ENCODE measurements at places on chromosomes 12 and 14.

- no peak for DNase-seq
These were observed 192.8 kb downstream of the NRXN3 start for GRCh38 chr14:78363008-78363407.

- DNase-seq: no peak
These were observed 112.5 kb downstream of the MED13L start for GRCh38 chr12:116165036-116165425.

DNA sequence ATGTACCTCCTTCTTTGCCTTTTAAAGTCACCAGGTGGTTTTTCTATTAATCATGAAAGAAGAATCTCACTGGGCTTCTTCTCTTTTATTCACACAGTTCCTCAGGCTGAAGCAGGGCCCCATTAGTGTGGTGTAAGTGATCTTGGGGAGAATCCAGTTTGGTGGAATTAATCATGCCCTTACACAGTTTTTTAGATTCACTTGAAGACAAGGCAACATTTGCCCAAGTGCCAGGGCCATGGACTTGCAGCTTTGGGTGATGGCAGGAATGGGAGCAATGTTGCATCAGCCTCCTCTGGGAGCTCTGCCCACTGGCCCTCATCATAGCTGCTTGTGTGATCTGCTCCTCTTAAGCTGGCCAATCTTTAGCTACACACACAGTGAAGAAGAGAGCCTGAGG lies 33.8 kb downstream of the KCNK10 start:
- no peak for DNase-seq

- no peak for DNase-seq
These were observed 16.1 kb upstream of the TSPAN9 start for GRCh38 chr12:3061059-3061458.

GRCh38 chr14:95226801-95227200 lies 69.5 kb upstream of the DICER1 start:
- DNase-seq: no peak

- no peak for DNase-seq
These were observed 124.8 kb upstream of the NTF3 start for GRCh38 chr12:5307065-5307464.

GRCh38 chr14:83217492-83217891 lies 1683.8 kb upstream of the SEL1L start:
- DNase-seq: no peak

DNA sequence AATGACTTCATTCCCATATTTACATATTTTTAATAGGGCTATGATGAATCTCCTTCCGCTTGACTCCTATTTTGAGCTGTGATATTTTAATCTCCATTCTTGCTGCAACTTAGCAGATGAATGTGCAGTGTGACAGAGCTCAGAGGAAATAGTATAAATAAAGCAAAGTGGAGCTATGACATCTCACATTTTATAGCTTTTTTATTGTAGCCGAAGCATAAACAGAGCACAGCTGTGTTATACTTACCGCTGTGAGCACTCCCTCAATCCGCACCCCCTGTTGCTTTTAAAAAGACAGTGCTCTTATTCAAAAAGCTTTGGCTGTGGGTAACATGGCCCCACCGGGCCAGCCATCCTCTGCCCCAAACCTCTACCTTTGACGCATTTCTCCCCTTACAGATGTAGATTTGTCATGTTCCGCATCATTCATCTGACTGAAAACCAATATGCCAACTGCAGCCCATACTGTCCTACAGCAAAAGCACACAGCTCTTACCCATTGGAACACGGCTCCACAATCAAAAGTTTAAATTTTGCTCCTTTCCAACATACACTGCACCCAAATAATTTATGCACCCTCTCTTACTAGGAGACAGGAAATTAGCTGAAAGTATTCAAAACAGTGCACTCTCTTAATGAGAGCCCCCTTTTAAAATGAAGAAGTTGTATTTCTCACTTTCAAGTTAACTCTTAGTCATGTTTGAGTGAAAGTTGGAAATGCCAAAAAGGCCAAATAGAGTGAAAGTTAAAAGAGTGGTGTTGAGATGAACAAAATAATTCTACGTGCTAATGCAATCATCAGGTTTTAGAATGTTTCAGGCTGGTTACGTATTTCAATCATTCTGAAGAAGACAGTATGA lies 429.3 kb upstream of the SOX5 start:
- no peak for DNase-seq

- no peak for DNase-seq
These were observed 270.6 kb downstream of the NAV3 start for GRCh38 chr12:78101113-78101876.

DNA sequence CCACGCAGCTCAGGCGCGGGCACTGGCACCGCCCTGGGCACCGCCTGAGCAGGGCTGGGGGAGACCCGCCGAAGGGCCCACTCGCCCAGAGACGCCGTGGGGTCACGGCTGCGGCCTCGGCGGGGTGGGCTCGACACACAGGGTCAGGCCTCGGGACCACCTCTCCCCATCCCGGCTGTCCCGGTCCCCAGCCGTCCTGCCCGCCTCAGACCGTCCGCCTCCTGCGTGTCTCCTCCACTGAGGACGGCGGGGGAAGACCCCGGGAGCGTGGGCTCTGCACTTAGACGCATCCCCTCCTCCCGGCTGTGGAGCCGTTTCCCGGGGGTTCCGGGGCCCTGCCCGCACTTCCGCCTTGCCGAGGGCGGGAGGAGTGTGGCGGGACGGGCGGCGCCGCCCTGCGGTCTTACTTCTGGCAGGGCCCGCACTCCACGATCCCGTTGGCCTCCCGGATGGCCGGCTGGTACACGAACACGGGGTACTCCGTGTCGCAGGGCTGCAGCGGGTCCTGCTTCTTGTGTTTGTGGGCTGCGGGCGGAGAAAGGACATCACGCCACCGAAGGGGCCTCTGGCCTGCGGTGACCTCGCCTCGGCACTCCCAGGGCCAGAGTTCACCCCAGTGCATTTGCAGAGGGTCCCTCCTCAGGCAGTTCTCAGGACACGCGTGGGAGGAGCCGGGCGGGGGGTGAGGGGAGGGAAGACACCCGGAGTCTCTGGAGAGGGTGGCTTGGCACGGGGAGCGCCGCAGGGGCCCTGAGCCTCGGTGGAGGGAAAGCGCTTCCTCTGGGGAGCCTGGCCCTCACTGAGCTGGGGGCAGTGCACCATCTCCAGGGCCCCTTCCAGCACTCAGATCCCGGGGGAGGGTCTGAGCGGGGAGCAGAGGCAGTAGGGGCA lies 23.1 kb upstream of the LRTM2 start:
- no peak for DNase-seq

DNA sequence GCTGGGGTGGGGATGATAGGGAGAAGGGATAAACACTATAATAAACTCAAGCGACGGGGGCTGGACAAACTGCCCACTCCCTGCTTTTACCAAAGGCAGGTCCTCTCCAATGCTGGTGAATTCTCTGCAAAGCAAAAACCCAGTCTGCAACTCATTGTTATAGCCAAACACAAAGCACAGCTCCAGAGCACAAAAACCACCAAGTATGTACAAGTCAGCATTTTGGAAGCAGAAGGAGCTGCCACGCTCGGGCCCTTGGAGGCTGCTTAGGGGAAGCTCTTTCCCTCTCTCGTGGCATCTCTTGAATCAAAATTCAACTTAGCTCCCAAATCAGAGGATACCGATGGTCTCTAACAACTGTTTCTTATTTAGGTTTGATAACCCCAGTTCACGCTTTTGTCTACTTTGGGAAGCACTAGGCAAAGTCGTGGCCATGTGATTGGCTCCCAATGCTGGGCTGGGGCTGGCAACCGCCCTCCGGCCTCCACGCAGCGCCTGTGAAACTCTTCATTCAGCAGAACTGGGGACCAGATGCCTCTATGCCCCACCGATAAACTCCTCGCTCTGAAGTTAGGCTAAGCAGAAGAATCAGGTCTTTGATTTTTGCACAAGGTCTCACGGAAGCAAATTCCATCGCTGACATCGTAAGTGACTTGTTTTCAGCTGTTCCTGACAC lies 158.5 kb upstream of the FOXN3 start:
- DNase-seq: no peak

- DNase-seq: no peak
These were observed 2.2 kb upstream of the ZC2HC1C start for GRCh38 chr14:75067212-75067611.

- DNase-seq: no peak
These were observed 43.6 kb upstream of the NID2 start for GRCh38 chr14:52112336-52113018.

DNA sequence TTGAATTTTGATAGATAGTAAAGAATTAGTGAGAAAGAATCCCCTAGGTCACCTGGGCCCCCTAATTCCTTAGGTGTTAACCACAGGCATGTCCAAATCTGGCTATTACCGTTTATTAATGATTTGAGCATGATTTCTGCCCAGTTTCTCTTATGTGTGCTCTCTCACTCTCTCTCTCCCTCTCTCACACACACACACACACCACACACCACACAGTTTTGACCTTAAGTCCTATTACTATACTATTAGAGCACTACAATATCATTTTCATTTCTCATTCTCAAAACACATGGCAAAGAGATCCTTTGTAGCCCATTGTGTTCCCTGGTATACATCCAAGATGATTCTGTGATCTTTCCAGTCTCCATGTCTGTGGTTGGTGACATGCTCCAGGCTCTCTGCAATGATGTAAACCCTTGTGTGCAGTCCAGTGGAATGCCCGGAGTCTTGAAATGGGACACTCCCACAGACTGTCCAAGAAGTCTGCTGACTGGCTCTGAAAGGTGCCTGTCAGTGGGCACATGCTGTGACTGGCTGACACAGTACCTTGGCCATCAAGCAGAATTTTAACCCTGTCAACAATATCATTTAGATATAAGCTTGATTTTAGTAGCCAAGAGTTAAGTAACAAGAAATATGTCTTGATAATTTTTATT lies 96.2 kb downstream of the FIGNL2 start:
- DNase-seq: no peak

DNA sequence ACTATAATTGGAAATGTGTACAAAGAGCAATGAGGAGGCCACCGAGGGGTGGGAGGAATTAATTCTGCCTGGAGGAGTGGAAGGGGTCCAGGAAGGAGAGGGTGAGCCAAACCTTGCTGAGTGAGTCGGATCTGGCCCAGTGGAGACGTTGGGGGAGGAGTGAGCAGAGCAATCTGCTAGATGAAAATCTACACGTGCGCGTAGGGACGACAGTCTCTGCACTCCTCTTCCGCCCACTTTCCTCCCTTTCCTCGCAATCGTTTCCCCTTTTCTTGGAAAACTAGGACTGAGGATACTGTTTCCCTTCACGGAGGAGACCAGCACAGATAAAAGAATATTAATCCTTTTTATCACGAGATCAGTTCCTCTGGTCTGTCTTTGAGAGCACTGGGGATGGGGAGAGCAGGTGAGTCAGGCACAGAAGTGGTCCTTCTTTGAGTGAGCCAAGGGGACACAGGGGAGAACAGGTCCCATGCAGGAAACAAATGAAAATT lies 2.9 kb upstream of the NAB2 start:
- no peak for DNase-seq

DNA sequence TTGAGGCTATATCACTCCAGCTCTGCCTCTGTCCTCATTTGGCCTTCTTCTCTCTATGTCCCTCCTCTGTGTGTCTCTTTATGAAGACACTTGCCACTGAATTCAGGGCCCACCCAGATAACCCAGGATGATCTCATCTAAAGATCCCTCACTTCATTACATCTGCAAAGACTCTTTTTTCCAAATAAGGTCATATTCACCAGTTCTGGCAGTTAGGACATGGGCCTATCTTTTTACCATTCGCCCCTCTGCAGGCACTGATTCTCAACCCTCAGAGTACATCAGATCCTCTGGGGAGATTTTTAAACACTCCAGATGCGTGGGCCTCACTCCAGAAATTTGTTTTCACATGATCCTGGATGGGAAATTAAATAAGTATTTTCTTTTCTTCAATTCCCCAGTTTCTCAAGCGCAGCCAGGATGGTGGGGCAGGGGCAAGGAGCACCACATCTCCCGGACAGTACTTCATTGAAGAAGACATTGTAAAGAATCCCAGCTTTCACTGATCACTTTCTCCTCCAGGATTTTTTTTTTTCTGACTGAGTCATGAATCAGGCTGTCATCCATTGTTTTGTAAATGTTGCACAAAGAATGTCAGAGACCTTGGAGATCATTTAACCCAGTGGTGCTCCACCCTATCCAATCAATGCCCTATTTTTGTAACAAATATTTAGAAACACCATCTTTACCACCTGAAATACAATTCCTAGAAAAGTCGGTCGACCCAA lies 27.4 kb downstream of the CRACR2A start:
- no peak for DNase-seq

GRCh38 chr14:97271451-97271960 lies 474.3 kb downstream of the VRK1 start:
- DNase-seq: no peak

- DNase-seq: no peak
These were observed 120.9 kb downstream of the FOXA1 start for GRCh38 chr14:37474191-37474590.

DNA sequence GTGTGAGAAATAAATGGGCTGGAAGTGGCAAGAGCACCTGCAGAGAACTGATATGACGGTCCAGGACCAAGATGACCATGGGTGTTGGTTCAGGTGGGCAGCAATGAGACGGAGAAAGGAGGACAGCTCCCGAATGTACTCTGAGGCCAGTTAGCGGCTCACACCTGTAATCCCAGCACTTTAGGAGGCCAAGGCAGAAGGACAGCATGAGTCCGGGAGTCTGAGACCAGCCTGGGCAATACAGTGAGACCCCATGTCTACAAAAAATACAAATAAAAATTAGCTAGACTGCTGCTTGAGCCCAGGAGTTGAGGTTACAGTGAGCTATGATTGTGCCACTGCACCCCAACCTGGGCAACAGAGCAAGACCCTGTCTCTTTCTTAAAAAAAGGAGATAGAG lies 60.1 kb downstream of the FOXN3 start:
- no peak for DNase-seq

DNA sequence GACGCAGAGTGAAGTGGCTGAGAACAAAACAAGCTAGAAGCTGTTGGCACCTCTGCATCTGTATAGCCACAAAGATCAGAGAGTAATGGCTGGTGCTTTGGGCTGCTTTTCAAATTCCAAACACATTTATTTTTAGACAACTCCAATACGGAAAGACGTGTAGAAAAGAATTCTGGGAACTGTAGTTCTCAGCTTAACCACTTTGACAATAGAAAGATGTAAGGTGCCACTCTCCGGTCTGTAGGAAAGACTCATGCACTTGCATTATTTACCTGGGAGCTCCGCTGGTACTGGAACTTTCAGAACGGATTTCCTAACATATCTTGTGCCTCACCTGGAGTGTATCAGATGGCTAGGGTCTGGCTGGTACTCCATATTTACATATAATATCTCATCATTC lies 1.8 kb upstream of the OR4K2 start:
- DNase-seq: no peak

- DNase-seq: peak; percentile 25
These were observed 3.3 kb downstream of the PARP11 start for GRCh38 chr12:3869865-3870264.

DNA sequence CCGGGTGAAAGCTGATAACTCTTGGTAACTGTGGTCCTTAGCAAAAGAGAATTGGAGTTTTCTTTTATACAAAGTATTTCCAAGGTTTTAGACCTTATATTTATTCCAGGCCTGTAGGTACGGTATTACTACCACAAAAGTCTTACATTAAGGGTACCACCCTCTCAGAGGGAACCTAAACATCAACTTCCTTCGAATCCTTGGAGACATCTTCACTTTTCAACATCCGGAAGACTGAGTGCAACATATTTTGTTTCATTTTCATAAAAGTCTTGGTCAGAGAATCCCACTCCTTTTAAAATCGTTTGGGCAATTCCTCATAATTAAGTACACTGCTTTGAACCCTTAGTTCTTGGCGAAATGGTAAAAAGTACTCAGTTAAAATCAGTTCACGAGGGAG lies 1.2 kb downstream of the CNOT2 start:
- DNase-seq: no peak

Measured in activated CD4-positive, alpha-beta T cell treated with anti-CD3 and anti-CD28 coated beads for 1 hour (primary cell).